ENCODE measurements at places on chromosomes 16 and 17. TPM values are rescaled to one million over a fixed set of nuclear protein-coding genes. Genes with fewer than 3 reads are reported as not detected.
A peak's percentile ranks its signal among the peaks of the same experiment; 100 is the strongest.

DNA sequence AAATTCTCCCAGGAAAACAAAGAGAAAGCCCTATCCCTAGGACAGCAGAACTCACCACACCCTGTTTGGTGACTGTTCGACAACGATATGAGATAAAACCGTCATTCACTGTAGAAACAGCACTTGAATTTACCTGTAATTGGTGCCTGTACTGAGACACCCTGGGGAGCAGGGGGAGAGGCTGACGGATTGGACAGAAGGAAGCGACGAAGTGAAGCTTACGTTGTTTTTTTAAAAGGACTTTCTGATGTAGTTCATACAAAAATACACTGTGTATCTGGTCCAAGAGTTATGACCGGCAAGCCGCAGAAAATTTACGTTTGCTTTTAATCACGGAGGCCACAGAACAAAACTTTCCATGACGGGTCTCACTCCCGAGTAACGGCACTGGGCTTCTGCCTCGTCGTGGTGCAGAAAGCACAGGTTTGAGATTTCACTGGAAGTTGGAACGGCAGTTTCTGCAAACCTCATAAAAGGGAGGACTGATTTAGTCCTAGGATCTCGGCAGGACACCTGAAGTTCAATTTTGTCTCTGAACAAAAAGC, 9.7 kb downstream of the NXN start:
- peak; percentile 62 for ATAC-seq

DNA sequence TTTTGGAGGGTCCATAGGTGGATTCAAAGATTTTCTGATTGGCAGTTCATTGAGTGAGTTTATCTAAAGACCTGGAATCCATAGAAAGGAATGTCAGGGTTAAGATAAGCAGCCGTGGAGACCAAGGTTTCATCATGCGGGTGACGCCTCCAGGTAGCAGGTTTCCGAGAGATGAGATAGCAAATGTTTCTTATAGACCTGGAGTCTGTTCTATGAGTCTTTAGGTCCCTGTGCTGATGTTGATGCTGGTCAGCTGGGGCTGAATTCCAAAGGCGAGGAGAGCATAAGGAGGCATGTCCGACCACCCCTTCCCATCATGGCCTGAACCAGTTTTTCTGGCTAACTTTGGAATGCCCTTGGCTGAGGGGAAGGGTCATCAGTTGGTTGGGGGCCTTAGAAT, 80.2 kb downstream of the RAP1GAP2 start:
- no peak for ATAC-seq

DNA sequence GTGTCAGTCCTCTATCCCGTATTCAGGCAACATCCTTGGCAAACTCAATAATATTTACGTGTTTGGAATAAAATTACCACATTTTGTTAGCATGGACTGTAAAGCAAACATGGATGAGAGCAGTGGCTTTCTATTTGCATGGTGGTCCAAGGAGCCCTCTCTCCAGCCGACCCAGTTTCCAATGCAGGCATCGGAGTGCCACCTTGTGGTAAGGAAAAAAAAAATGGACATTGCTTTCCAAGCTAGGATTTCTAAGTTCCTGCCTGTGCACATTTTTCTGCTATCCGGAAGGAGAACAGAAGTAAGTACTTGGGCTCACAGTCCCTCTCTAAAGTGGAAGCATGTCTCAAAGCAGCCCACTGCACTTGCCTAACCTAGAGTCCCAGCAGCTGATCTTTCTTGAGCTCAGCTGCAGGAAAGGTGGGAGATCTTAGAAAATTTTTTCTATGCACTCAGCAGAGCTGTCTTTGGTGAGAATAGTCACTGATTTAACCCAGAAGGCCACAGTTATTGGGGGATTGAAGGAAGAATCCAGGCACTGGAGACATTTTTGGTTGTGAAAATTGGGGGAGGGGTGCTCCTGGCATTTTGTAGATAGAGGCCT, 46.0 kb upstream of the ERCC4 start:
- ATAC-seq: no peak

The CPNE7 gene
- total RNA-seq: not detected

The KRT13 gene
- 22.3 TPM for total RNA-seq
